ENCODE measurements at places on chromosomes 16 and 17. TPM values are rescaled to one million over a fixed set of nuclear protein-coding genes. Genes with fewer than 3 reads are reported as not detected.

The RPH3AL gene
- 1.2 TPM for total RNA-seq

The KRT15 gene
- 0.13 TPM for total RNA-seq

The SYT17 gene
- 0.63 TPM for total RNA-seq

The MARCHF10 gene
- under 0.01 TPM for total RNA-seq

The ALOX12B gene
- total RNA-seq: not detected

The CAPNS2 gene
- 0.89 TPM for total RNA-seq

The SSTR5 gene
- total RNA-seq: not detected

The AMZ2 gene
- 68.1 TPM for total RNA-seq

The FNDC8 gene
- total RNA-seq: not detected

The PRAC2 gene
- not detected for total RNA-seq

The VAT1L gene
- total RNA-seq: 0.17 TPM
